ENCODE measurements at places on chromosomes 16 and 17.
A peak's percentile ranks its signal among the peaks of the same experiment; 100 is the strongest.

GRCh38 chr16:6771956-6772355 lies 560.7 kb upstream of the RBFOX1 start:
- no peak for DNase-seq

DNA sequence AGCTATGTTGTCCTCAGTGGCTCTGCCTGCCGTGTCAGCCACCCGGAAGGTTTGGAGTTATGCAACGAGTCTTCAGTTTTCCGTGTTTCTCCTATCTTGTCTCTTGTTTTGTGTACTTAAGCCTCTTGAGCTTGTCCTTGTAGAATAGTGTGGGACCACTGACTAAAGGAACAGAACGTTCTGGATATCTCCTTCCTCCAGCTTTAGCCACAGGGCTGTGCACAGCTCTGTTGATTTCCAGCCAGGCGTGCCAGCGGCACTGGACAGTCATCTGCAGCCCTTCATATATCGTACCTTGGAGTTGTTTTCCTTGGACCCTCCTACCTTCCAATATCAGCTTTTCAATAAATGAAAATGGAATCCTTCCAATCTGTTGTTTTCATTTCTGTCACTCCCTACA lies 39.8 kb downstream of the TMEM11 start:
- DNase-seq = no peak

- DNase-seq = no peak
These were observed 460.0 kb downstream of the HS3ST3B1 start for GRCh38 chr17:14760719-14761411.

- no peak for DNase-seq
These were observed 19.4 kb downstream of the PLCG2 start for GRCh38 chr16:81798311-81799137.

DNA sequence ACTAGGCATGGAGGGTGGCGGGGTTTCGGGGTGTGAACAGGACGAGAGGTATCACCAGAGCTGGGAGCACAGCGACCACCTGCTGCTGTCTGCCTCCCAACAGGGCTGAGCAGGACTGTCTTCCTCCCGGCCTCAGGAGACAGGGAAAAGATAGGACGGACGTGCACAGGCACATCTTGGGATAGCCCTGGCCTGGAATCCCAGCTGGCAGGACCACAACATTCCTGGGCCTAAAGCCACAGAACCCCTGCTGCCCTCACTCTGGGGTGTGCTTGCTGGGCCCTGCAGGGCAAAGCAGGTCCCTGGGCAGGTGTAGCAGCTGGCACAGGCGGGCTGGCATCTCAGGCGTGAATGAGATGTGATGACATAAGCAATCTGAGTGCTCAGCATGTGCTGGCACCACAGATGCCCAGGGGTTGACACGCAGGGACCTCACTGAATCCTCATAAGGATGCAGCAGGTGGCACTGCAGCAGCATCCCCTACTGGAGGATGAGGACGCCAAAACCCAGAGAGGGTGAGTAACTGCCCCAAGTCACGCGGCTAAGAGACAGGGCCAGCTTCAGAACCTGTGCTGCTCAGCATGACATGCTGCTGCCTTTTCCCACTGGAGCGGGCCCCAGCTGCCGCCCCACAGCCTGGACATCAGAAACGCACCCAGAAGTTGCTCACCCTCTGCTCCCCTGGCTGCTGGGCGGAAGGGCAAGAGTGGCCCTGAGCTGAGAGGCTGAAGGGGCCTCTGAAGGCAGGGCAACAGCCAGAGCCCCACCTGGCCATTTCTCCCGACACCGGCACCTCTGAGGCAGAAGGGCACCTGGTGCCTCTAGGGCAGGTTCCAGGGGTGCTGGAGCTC lies 7.1 kb downstream of the CORO7 start:
- no peak for DNase-seq

GRCh38 chr16:84658690-84659089 lies 10.4 kb downstream of the KLHL36 start:
- DNase-seq = no peak

GRCh38 chr17:4506175-4506813 lies 7.6 kb downstream of the SPNS2 start:
- no peak for DNase-seq

DNA sequence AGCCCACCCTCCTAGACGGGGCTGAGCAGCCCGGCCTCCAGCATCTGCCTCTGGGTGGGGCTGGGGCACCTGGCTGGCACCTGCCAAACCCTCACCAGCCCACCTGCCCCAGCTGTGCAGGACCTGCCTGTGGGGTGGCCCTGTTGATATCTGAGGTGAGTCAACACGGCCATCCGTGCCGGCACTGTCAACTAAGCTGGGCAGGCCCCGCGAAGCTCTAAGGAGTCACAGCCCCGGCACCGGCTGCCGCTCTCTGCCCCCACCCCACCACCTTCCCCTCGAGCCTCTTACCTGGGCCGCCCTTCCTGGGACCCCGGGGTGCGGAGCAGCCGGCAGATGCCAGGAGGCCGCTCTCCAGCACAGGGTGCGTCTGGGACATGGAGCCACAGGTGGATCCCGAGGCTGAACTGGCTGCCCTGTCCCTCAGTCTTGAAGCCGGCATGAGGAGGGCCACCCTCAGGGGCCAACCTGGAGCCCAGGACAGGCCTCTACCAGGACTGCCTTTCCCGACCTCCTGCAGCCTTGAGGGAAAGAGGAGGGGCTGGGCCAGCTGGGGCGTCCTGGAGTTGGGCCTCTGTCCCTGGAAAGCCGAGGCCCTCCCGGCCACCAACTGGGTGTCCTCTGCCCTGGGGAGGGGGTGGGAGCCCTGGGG lies 515 bp downstream of the CBFA2T3 start:
- no peak for DNase-seq

GRCh38 chr17:67615736-67616135 lies 102.0 kb upstream of the NOL11 start:
- DNase-seq = no peak

- no peak for DNase-seq
These were observed 26.6 kb downstream of the GOSR2 start for GRCh38 chr17:46949291-46950174.

- no peak for DNase-seq
These were observed 1.3 kb downstream of the CCR10 start for GRCh38 chr17:42680331-42680808.

- no peak for DNase-seq
These were observed 89.7 kb downstream of the NPIPB11 start for GRCh38 chr16:29316761-29317183.

- peak; percentile 57 for DNase-seq
These were observed 102.6 kb upstream of the HS3ST3A1 start for GRCh38 chr17:13704333-13704732.

- DNase-seq = no peak
These were observed 11.9 kb upstream of the PLD6 start for GRCh38 chr17:17217995-17218394.

DNA sequence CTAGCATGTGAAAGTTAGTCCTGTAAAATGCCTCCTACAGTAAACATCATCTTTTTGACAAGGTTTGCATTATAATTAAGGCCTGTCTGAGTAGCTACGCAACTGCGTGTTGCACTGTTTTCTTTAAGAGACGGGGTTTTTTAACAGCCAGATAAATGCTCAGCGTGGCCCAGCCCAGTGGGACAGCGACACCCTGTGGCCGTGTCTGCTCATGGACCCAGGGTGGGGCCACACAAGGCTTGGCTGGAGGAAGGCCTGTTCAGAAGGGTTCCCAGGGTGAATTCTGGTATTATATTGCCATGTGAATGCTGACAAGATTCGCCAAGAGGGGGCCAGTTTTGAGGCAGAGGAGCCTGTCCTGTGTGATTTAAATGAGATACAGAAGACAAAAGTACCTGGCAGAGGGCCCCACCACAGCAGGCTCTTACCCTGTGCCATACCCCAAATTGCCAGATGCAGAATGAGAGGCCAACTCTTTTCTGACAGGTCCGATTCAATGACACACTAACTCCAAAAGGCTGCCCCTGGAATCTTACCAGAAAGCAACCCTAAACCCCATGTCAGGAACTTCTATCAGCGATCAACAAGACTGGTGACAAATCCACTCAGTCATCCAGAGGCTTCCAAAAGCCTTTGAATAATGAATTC lies 65.9 kb upstream of the IRX6 start:
- DNase-seq = peak; percentile 48

DNA sequence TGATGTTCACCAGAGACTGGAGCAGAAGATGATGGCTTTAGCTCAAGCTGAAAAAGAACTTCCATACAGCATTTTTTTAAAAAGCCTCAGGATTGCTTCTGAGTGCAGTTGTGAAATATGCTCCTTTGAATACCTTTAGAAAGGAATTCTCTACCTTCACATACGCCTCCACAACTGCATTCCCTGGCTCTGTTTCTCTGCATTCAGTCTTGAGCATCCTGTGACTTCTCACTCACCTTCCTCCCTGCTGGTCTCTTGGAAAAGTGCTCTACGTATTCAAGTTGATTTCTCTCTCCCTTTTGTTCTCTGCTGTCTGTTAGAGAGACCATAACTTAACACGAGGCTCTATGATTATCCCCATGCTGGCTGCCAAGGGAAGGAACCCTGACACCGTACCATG lies 34.5 kb downstream of the HS3ST2 start:
- no peak for DNase-seq

- DNase-seq = no peak
These were observed 4.2 kb upstream of the KRTAP3-2 start for GRCh38 chr17:41003926-41004325.

GRCh38 chr17:27283060-27283459 lies 10.9 kb upstream of the WSB1 start:
- no peak for DNase-seq

DNA sequence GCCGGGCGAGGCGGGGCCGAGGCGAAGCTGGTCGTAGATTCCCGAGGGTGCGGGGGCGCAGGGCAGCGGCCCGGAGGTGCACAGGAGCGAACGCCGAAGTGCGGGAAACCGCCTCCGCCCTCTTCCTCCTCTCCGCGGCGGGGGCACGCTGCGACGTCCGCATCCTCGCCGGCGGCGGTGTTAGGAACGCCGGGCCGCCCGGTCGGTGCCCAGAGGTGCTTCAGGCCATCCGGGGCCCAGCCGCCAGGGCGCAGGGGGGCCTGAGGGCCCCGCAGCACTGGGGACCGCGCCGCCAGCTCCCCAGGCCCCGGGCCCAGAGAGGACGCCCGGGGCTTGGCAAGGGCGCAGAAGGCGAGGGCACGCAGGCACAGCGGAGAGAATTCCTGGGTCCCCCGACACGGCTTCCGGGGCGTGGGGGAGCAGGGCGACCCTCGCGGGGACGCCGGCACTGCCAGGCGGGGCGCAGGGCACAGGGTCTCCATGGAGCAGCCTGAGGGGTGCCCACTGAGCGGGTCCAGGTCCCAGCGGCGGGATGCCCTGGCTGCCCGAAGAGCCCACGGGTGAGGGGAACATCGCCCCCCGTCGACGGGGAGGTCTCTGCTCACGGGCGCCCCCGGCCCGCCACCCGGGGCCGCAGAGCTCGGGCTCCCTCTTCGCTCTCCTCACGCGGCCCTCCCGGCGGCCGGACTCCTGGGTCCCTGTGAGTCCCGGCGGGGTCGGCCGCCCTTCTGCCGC lies 576 bp downstream of the EPOP start:
- DNase-seq = no peak

GRCh38 chr17:74457146-74457819 lies 9.2 kb upstream of the CD300A start:
- DNase-seq = peak; percentile 19

DNA sequence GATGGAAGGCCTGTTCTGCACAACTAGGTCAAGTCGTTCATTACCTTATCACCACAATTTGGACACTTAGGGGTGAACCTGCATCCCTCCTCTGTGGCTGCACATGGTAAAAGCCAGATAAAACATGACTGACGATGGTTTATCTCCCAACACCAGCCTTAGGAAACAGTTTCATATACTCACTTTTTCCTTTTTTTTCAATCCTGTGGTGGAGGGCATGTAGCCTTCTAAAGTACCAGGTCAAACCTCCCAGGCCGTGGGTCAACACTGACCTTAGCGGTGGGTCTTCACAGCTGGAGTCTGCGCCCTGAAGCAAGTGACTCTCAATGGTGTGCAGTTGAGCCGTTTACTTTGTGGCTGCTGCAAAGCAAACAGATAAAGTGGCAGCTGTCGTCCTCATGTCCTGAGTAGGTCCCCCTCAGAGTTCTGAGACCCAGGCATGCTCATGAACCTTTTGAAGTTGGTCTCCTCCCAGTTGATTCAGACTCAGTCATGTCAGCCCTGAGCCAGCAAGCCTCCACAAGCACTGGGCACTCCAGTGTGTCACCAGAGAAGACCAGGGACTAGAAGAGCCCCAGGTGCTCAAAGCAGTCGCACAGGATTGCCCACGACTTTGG lies 5.9 kb downstream of the FAHD1 start:
- no peak for DNase-seq

Data from GM04504 (cell line).